ENCODE measurements at places on chromosomes 13 and 19.

DNA sequence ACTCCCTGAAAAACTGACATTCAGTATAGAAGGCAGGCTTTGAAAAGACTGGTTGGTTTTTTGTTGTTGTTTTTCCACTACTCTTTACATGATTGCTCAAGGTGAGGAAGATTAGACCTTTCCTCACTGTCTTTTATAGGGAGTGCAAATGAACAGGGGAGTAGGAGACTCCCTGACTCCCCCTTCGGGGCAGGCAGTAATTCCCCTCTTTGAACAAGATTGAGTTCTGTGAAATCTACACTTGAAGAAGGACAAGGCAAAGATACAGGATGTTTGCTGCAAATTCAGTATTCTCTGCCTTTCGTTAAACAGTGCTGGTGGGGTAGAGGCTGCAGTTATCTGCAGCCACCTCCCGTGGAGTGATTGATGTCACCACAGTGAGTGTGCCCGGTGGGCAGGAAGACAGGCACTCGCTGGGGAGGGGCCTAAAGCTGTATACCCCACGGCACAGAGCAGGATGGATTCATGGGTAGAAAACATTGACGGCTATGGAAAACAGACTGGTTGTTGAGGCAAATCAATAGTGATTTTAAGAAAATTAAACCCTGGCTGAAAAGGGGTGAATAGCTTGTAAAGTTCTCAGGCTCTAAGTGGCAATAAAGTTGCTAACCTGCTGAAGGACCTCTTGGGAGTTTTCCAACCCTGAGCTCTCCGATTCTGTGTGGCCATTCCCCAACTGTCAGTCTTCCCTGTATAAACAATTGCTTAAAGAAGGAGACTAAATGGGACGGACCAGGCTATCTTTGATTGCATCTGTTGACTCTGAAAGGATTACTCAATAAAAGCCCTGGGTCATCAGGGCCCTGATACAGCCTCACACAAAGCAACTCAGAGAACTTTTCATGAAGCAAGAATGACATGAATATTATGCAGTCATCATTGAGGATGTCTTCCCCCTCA is 308.3 kb downstream of the TBC1D4 start:
- DNase-seq = no peak

DNA sequence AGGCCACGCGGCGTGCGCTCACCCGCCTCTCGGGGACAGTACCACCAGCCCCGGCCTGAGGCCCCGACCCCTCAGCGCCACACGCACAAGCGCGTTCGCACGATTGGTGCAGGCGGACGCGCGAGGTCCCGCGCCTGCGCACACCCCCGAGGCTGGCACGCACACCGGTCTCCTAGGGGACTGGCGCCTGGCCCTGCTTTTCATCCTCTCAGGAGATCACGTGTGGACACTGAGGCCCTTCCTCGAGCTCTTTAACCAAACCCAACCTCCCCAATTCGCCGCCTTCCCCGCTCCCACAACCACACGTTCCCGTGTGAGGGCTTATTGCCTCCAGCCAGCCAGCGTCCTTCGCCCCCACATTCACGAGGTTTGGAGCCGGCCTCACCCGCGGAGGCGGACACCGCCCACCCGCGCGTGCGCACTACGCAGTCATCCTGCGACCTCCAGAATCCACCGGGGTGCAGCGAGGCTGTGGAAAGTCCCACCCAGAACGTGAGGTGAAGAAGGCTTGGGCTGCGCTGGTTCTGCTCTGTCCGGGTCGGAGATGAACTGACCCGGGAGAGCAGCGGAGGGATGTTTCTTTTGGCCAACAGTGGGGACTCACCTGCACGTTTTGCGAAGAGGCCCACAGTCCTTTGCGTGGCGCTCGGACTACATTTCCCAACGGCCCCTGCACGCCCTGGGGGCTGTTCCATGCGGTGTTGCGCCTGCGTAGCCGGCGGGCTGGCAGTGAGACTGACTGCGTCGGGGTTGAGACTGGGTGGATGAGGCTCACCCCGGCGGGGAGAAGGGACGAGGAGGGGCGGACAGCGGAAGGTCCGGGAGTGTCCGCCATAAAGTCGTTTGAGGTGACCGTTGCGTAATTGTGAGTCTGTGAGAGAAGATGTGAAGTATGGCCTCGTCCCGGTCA is 539 bp upstream of the ZNF667 start:
- peak; percentile 94 for DNase-seq

DNA sequence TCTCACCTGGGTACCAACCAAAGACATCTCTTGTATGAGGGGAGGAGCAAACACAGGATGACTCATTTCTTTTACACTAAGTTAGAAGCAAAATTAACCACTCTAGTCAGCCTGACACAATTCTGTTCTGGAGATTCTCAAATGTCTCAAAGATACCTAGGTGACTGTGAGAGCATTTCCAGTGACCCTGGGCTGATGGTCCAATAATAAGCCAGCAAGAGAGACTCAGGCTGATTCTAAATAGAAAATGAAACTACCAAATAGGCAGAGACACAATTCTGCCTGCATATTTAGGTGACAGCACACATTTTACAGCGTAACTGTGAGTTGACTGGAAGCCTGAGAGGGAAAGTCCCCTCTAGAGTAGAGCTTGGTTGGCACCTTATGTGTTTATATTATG is 16.3 kb downstream of the ZNF91 start:
- no peak for DNase-seq

DNA sequence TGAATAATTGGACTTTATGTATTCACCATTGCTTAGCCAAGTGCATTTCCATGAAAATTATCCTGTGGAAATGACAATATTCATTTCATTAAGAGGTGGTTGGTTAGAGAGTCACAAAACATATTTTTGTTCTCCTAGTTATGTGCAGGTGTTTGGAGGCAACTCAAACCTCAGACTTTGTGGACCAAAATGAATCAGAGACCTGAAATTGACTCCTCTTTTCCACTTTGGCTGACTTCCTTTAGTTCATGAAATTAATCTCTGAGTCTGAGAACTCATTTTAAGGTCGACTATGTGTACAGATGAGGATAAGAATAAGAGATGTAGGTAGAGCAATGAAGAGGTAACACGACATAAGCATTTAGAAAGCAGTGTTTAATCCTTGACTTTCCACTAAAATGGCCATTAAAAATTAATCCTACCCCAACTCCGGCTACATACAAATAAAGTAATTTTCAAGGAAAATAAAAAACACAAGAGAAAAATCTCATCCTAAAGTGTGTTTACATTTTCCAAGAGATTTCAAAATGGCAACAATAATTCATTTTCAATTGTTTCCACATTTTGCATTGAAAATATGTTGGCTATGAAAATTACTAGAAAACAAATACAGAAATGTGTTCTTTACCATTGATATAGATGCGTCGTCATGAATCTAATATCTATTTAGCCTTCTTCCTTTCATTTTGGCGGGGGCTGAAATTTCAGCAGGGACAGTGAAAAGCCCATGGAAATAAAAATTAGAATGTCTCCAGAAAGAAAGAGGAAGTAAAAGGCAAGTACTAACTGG is 185.4 kb upstream of the CSNK1A1L start:
- no peak for DNase-seq

DNA sequence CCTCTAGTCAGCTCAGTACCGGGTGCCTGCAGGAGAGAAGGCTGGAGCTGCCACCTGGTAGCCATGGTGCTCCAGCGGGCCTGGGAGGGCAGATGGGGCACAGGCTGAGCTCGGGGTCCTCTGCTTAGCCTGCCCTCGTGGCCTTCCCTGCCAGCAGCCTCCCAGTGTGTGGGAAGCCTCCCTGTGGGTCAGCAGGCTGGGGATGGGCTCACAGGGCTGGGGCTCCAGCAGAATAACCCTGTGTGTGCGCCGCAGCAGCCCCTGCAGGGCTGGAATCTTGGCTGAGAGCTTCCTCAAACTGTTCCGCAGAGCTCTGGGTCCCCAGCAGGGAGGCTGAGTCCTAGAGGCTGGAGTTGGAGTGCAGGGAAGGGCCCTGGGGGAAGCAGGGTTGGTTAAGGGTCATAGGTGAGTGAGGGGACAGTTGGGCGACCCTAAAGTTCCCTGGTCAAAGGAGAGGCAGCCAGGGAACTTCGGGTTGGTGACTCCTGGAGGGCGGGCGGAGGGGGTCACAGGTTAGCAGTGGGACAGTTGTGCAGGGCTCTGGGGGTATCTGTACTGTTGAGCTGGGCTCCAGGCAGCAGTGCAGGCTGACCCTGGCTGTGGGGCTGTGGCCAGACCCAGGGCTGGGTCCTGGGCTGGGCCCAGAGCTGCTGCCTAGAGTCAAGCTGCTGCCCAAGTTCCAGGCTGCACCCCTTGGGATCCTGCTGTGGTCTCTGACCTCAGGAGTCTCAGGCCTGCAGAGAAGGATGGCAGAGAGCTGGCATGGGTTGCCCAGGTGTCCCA is 14.0 kb downstream of the ARHGAP33 start:
- no peak for DNase-seq

GRCh38 chr13:75326173-75327134 is 155.5 kb downstream of the TBC1D4 start:
- DNase-seq = no peak

- DNase-seq = peak; percentile 58
Measured at GRCh38 chr13:113545455-113545930, 39.1 kb upstream of the TFDP1 start.

DNA sequence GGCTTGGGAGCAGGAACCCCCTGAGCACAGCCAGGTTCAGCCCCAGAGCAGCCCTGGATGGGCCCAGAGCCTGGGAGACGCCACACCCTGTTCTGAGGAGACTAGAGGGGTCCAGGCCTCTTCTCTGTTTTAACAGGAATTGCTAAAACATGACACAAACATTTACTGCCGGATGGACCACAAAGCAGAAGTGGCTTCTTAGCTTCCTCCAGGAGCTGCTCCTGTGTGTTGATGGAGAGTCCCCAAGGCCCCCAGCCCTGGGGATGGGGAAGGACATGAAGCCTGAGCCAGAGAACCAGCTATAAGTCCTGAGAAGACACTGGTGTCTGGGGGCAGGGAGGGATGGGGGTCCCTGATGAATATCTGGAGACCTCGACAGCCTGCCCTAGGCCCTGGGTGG is 14.6 kb downstream of the CEACAM3 start:
- DNase-seq = peak; percentile 83

DNA sequence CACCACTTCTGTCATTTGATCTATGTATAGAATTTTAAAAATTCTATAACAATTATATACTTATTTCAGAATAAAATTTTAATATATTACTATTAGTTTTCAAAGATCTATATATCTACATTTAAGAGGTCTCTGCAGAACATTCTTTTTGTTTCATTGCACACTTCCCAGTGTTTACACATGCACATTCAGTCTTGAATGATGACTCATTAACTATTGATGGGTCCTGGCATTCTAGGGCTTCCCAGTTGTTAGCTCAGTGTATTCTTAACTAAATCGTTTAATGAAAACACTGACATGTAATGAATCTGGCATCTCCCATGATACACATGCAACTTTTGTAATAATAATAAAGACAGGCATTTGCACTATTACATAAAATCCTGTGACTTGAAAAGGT is 324.6 kb downstream of the KLF12 start:
- DNase-seq = no peak

GRCh38 chr19:31335716-31336115 is 13.5 kb downstream of the TSHZ3 start:
- DNase-seq = no peak

GRCh38 chr13:22120646-22121045 is 449.8 kb downstream of the FGF9 start:
- no peak for DNase-seq

- no peak for DNase-seq
Measured at GRCh38 chr19:47663435-47663910, 49.7 kb upstream of the EHD2 start.

DNA sequence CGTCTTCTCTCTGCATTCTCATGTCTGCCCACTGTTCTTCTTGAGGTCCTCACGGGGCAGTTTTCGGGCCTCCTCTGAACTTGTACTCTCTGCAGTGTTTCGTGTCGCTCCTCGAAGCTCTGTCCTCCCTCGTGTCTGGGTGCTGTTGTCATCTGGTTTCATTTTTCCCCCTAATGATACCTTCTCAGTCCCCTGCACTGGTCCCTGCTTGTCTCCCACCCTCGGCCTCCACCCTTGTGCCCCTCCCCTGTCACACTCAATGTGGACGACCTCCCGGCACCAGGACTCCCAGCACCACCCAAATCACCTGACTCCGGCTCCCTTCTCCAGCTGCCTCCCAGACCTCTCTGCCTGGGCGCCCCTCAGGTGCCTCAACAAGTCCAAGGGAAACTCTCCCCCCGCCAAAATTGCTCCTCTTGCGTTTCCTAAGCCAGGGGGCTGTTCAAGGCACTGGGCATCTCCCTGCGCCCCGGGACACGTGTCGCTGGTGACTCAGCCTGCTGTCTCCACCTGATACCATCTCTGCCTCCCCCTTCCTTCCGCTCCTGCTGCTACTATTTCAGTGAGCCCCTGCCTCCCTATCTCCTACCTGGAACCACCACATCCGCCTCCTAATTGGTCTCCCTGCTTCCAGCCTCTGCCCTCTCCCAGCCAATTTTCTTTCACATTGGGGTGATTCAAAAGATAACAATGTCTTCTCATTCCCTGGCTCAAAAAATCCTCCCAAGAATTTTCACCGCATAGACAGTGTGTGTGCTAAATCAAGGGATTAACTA is 49.5 kb downstream of the RFX2 start:
- peak; percentile 39 for DNase-seq

GRCh38 chr13:37446503-37446902 is 152.1 kb downstream of the POSTN start:
- no peak for DNase-seq

- no peak for DNase-seq
Measured at GRCh38 chr19:34639491-34640085, 37.4 kb downstream of the SCGB2B2 start.

DNA sequence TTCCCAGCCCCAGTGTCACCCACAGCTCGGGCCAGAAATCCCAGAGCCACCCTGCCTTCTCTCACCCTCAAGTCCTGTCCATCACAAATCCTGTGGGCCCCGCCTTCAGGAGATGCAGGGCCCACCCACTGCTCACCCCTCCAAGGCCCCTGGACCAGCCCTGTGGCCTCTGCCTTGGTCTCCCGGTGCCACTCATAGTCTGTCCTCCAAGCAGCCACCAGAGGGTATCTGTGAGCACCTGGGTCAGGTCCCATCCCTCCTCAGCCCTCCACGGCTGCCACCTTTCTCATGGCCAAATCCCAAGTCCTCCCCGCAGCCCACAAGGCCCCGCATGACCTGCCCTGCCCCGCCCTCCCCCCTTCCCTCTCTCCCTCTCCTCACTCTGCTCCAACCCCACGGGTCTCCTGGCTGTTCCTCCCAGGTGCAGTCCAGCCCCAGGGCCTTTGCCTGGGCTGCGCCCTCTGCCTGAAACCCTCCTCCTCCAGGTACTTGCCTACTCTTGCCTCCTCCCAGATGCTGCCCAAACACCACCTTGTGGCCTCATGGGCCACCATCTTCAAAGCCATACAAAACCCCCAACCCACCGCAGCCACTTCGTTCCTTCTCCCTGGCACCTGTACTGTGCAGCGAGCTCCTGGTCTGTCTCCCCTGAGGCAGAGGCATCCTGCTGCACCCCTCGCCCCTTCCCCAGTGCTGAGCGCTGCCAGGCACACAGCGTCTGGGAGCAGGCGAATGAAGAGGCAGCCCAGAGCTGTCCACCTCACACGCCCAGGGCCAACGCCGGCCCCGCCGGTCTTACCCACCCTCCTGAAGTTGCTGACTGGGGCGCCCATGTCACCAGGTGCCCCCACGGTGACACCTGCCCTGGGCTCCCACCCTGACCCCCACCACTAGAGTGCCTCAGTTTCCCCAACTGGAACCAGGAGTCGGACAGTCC is 13.2 kb upstream of the UQCR11 start:
- DNase-seq = no peak

- DNase-seq = no peak
Measured at GRCh38 chr13:113103646-113104045, 1.9 kb upstream of the F7 start.
